Prostate gland (tissue), 2 donors: ENCODE measurements at places on chromosomes 5 and 9. TPM values are rescaled to one million over a fixed set of nuclear protein-coding genes. Genes with fewer than 3 reads are reported as not detected.

DNA sequence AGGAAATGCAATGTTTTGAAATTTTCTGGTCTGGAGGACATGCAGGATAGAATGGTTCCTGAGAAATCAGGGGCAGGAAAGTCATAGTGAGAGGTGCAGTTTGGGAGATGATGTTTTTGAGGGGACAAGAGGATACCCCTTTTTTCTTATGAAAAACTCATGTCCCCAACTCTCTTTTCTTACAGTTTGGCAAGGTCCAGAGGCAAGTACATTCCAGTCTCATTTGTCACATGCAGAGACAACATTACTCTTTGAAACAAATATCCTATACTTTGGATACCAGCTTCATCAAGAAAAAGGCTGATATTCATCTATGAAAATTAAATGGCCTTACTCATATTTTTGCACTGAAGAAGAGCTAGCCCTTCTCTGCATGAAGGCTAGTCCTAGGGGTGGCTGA is 48.2 kb downstream of the EQTN start:
- DNase-seq, result no peak

- no peak for DNase-seq
Observed at GRCh38 chr9:123438321-123438720, 82.3 kb downstream of the CRB2 start.

DNA sequence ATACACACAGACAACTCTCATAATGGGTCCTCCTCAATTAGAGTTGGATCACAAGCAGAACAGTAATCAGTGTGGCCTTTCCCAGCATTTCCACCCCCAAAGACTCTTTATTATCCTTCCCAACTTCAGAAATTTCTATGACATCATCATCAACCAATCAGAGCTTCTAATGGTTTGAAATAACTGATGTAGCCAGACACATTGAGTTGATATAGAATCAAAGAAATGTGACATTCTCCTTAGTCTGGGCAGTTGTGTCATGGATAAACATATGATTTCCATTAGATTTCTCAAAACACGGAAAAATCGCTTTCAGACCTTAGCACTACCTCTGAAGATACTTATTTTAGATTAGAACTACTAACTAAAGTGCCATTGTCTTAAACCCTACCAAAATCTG is 75.7 kb upstream of the NFIB start:
- DNase-seq, result no peak

Gene SPAG8
- total RNA-seq, result 9.2 TPM

DNA sequence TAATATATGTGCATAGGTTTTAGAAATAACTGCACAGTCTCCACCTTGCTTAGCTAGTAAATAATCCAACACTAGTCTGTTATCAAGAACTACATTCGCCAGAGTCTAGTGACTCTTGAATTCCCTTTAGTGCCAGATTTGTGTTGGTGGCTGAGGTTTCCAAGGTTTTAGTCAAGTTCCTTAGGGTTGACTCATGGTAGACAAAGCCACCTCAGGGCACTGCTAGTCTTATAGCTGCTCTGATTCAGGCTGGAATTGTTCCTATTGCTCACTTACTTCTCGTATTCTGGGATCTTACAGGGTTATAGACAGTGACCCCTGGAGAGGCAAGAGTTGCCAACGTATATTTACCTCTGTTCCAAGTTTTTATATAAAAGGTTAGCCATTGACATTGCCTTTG is 1369.8 kb upstream of the CDH9 start:
- no peak for DNase-seq

Gene SPINK7
- not detected for total RNA-seq

GRCh38 chr5:107676702-107677101 is 6.0 kb upstream of the EFNA5 start:
- DNase-seq, result no peak
